Muscle of back (tissue), 13 donors: ENCODE measurements at places on chromosomes 2 and 18.

- DNase-seq = no peak
Measured at GRCh38 chr18:4203568-4204437, 251.3 kb downstream of the DLGAP1 start.

- DNase-seq = no peak
Measured at GRCh38 chr2:98772536-98772935, 41.6 kb upstream of the MGAT4A start.

DNA sequence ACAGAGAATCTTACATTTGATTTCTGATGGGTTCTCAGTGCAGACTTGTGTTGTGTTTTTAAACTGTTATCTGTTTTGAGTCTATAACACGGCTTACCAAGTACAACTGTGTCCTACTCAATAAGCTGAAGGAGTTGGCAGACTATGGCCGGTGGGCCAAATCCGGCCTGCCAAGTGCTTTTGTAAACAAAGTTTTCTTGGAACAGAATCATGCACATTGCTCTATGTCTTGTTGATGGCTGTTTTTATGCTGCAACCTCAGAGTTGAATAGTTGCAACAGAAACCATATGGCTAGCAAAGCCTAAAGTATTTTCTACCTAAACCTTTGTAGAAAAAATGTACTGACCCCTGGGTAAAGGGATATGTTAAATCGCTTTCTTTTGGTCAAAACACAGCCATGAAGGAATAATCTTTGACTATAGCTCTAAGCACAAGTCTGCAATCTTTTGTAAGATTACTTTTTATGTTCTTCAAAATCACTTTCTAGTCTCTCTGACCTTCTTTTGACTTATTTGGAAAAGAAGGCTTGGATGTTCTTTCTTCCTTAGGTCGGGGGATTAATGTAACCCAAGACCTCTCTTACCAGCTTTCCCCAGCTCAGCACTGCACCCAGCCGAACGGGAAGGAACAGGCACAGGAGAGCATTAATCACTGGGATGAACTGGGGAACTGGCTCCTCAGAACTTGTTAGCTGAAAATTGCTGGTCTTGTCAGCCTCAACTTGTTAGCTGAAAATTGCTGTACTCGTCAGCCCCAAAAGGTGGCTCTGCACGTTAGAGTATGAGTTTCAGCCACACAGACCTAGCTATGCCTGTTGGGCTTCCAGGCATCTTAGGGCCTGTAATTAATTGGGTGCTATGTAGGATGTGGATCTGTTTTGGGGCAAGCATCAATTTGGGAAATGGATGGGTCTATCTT is 75.4 kb downstream of the CD8B2 start:
- no peak for DNase-seq

GRCh38 chr2:25073025-25073424 is 31.1 kb downstream of the EFR3B start:
- DNase-seq = no peak

GRCh38 chr18:12333506-12334290 is 25.7 kb downstream of the TUBB6 start:
- no peak for DNase-seq

- DNase-seq = no peak
Measured at GRCh38 chr2:107428781-107429180, 397.9 kb upstream of the RGPD4 start.

- DNase-seq = no peak
Measured at GRCh38 chr2:42052702-42053481, 5.1 kb downstream of the PKDCC start.

DNA sequence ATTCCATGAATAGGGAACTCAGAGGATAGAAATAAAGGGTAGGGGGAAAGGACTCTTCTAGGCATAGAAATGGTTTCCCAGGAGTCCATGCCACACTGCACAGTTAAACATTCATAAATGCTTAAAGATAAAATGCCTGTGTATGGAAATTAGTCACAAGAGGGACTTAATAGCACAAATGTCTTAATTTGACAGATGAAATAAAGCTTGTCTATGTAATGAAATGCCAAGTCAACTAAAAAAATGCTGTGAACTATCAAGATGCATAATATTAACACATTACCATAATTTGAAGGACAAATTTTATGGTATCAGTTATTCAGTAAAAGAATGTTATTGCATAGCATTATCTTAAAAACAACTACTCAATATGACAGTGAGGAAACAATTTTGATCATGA is 553.2 kb upstream of the NETO1 start:
- no peak for DNase-seq

DNA sequence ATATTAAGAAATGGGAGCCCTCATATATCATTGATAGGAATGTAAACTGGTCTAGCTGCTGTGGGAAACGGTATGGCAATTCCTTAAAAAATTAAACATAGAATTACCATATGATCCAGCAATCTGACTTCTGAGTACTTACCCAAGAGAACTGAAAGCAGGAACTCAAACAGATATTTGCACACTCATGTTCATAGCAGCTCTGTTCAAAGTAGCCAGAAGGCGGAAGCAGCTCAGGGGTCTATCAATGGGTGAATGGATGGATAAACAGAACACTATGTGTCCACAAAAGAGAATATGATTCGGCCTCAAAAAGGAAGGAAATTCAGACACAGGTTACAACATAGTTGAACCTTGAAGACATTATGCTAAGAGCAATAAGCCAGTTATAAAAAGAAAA is 135.7 kb upstream of the NDUFV2 start:
- no peak for DNase-seq

DNA sequence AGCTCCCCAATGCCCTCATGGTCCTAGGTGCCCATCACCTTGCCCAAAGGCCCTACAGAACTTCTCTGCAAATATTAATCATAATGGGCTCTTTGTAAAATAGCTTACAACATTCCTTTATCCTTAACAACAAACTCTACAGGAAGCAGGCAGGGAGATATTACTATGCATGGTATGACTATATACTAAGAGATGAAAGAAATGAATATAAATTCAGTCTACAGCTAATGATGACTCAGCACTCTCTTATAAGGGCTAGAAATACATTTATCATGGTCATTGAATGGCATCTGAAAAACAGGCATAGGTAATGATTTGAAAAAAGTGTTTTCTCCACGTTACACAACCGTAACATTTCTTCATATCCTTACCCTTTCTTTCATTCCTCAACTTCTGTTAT is 254.8 kb upstream of the DSEL start:
- DNase-seq = peak; percentile 52

DNA sequence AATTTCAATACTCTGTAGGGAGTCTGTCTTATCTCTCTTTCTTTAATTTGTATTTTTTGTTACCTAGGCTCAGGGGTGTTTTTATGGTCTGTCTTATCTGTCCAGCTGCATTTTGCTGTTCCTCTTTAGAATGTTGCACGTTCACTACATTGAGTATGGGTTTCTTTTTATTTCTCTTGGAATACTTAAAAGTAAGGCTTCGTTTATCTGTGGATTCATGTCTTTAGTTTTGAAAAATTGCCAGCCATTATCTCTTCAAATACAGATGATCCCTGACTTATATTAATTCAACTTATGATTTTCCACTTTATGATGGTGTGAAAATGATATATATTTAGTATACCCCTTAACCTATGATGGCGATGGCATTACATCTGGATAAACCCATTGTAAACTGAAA is 26.9 kb downstream of the CARF start:
- DNase-seq = no peak

DNA sequence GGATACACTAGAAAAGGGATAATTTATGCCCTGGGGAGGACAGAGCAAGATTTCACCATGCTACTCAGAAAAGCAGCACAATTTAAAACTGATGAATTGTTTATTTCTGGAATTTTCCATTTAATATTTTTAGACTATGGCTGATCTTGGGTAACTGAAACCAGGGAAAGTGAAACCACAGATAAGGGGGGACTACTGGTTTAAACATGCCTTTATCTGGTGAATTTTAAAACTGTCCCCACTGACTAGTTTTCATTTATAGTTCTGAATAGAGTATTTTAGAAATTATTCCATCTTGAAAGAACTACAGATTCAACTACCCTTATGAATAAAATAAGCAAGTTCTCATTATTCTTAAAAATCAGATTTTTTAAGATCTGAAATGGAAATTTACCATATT is 15.0 kb downstream of the NFU1 start:
- no peak for DNase-seq

DNA sequence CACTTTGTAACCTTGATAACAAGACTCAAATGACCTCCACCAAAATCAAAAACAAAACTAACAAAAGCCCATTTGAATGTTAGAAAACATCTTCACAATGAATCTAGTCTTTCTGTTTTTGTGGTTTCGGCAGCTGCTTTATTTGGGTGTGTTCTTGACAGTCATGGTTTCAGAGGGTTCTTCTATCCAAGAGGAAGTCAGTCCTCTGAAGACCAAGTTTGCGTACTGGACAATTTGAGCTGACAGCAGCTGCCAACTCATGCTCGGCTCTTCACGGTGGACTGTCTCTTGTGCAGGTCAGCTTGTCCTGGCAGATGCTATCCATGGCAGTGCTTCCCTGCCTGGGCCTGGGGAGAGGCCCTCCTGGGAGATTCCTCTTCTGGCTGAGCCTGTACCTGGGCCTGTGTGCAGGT is 91.0 kb downstream of the TMEM17 start:
- DNase-seq = peak; percentile 19

DNA sequence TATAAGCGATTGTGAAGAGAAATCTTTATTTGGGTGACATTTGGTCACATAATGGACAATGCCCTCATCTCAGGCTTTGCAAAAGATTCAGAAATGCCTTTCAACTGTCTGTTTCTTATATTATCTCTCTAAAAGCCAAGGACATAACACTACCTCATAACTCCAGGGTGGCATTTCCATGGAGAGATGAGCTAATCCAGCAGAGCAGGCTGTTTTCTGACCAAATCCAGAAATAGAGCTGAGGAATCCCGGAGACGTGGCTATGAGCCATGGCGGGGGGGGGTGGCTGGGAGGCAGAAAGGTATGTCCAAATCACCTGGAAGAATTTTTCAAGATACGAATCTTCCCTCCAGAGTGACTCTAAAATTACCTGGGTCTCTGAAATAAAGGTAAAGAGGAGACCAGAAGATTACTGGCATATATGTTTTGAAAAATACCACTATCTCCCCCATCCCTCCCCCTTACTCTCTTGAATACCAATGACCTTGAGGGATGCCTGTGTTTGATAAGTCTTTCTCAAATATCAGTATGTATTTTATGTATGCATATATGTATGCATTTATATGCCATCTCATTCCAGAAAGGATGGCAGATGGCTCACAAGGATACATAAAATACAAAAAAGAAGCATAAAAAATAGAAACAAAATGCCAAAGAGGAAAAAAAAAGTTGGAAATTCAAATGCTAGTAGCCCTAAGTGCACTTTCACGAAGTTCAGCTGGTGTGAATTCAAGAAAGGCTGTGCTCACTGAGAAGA is 296.0 kb upstream of the MGAT5 start:
- DNase-seq = no peak

DNA sequence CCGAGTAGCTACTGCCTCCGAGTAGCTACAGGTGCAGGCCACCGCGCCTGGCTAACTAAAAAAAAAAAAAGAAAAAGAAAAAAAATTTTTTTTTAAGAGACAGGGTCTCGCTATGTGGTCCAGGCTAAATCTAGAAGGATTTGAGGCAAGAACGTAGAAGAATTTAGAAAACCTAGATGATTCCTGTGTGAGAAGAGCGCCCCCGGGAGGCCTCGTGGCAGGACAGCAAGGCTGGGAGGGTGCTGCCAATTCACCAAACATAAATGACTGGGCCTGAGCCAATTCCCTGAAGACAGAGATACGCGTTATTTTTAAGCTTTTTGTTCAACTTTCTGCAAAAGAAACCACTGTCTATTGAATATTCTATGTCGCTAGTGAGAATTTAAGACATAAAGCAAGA is 90.1 kb upstream of the TGFA start:
- no peak for DNase-seq

- DNase-seq = no peak
Measured at GRCh38 chr2:146944601-146945000, 900.2 kb upstream of the ACVR2A start.

DNA sequence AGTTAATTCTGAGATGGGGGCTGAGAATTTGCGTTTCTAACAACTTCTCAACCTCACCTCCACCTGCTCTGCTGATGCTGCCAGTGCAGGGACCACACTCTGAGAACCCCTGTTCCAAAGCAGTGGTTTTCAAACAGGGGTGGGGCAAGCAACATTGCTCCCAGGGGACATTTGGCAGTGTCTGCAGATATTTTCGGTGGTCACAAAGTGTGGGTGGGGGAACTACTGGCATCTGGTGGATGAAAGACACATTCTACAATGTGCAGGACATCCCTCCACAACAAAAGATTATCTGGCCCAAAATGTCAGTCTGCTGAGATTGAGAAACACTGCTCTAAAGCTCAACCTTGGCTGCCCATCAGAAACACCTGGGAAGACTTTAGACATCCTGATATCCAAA is 188.7 kb upstream of the SATB2 start:
- no peak for DNase-seq

- DNase-seq = no peak
Measured at GRCh38 chr2:232410238-232410900, 3.7 kb downstream of the ALPG start.

- no peak for DNase-seq
Measured at GRCh38 chr2:220904015-220904414, 668.1 kb downstream of the EPHA4 start.

DNA sequence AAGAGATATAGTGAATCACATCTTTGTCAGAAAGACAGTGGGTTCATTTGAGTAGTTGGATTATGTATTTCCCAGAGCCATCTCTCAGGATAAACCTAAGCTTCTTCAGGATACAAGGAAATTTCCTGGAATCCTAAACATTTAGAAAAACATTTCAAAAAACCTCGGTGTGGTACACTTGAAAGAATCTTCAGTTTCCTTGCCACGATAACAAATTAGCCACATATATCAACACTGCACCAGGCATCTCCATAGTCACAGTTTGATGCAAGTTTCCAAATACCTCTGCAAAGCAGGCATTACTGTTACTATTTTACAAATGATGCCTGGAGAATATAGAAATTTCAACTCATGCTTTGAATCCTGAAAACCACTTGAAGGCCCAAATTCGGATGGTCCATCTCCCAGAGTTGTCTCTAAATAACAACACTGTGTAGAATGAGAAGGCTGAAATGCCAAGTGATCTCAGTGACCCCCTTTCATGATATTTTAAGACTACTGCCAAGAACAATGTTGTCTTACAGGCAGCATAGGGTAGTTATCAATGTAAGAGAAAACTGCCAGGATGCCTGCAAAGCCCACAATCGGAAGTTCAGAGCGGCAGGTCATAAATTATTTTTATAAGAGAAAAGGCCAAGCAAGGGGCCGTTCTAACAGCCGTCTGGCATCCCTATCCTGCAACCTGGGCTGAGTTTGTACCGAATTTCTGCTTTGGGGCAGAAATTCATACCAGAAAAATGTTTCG is 307.9 kb downstream of the TXNL1 start:
- DNase-seq = no peak

- DNase-seq = no peak
Measured at GRCh38 chr2:231573096-231573495, 19.6 kb upstream of the TEX44 start.

DNA sequence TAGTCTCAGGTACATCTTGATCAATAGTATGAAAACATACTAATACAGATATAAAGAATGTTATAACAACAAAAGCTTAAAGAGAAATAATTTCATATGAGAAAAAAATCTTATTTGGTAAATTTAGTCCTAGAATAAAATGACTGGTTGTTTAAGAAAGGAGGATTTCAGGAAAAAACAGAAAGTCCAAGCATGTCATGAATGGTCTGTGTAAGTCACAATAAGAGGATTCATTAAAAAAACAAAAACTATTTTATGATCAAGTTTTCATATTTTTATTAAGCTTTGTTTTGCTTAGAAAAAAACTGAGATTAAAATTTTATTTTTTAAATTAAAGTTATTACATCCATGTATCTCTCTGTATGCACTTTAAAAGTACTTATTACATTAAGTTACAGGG is 353.9 kb upstream of the SPHKAP start:
- no peak for DNase-seq

GRCh38 chr2:146572598-146572997 is 1272.2 kb upstream of the ACVR2A start:
- DNase-seq = no peak
